Sciatic nerve (tissue), 2 donors: ENCODE measurements at places on chromosomes 3 and 15. TPM values are rescaled to one million over a fixed set of nuclear protein-coding genes. Genes with fewer than 3 reads are reported as not detected.

DNA sequence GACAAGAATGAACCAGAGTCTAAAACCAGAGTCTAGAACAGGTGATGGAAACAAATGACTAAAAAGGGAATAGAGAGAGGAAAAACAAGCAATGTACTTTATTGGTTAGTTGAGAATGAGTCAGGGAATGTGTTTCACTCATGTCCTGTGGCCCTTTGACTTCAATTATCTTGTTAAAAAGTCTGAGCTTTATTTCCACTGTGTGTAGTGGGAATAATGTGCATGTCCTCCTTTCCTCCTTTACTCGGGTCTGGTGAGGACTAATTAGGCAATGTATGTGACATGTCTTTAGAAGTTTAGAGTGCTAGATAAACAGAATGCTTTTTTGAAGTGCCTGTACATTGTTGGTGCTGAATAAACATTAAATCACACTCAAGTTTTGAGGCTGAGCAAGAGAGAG, 21.3 kb downstream of the LSAMP start:
- DNase-seq: no peak

DNA sequence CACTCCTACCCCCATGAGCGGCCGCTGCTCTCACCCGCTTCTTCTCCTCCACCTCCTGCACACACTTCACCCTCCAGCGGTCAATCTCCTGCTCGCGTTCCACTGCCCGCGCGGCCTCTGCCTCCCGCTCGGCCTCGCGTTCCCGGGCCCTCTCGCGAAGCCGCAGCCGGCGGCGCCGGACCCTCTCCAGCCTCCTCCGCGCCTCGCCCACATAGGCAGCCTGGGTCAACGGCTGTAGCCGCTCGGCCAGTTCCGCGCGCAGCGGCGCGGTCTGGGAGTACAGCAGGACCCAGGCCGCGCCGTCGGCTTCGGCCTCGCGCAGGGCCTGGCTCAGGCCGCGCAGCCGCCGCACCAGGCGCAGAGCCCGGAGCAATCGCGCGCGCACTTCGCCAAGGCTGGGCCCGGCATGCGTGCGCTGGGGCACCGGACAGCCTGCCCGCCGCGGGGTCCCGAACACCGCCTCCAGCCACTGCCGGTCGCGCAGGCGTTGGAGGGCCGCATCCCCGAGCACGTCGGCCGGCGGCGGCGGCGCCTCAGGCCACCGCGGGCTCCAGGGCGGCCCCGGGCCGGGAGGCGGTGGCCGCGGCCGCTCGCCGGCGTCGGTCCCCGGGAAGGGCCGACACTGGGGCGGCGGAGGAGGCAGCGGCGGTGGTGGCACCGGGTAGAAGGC, 595 bp downstream of the PDCD7 start:
- DNase-seq: peak; percentile 60

The CIDEC gene
- 13.6 TPM for total RNA-seq

- no peak for DNase-seq
Observed at GRCh38 chr3:13842226-13842625, 37.6 kb downstream of the WNT7A start.

GRCh38 chr3:49937090-49937489, 2.9 kb upstream of the RBM6 start:
- DNase-seq: no peak

DNA sequence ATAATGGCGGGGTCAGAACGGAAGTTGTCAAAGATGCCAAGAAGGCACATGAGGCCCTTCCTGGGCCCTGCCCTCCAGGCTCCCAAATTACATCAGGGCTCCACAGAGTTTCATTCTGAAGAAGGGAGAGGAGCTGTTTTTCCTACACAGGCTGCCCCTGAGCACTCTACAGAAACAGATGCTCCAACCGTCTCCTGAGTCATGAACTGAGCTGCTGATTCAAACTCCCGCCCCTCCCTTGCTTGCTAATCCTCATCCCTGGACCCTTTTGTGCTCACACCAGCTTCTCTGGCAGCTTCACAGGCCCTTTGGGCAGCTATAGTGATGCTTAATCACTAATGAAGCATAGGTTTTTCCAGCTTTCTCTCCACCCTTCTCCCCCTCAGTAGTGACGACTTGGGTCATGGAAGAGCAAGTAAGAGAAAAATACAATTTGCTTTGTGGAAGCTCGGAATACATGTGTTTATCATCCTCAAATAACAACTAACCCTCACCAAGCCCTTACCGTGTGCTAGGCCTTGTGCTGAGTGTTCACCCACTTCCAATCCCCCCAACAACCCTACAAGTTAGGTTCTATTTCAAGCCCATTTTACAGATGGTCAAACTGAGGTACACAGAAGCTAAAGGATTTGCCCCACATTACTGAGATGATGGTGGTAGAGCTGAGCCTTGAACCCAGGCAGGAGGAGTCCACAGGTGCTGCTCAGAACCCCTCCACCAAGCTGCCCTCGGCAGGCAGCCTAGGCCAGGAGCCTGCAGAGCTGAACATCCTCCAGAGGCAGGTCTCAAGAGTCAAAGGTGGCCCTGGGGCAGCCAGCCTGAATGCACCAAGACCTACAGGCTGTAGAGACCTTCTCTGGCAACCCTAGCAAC, 21.9 kb downstream of the MEGF11 start:
- DNase-seq: no peak

GRCh38 chr3:38030126-38031021, 932 bp upstream of the PLCD1 start:
- peak; percentile 64 for DNase-seq

DNA sequence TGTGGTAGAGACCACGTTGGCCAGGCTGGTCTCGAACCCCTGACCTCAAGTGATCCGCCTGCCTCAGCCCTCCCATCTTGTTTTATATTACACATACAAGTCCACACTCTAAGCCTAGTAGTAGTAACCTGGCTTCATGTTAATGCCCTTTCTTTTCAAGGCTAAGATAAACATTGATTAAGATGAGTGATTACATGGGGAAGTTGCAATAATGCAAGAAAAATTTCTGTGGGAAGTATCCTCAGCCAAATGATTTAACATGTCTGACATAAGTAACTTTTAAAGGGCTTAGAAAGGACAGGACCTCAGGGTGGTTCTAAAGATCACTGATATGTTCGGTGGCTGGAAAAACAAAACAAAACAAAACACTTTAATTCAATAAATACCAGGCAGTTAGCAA, 72.1 kb downstream of the SFMBT1 start:
- DNase-seq: no peak

DNA sequence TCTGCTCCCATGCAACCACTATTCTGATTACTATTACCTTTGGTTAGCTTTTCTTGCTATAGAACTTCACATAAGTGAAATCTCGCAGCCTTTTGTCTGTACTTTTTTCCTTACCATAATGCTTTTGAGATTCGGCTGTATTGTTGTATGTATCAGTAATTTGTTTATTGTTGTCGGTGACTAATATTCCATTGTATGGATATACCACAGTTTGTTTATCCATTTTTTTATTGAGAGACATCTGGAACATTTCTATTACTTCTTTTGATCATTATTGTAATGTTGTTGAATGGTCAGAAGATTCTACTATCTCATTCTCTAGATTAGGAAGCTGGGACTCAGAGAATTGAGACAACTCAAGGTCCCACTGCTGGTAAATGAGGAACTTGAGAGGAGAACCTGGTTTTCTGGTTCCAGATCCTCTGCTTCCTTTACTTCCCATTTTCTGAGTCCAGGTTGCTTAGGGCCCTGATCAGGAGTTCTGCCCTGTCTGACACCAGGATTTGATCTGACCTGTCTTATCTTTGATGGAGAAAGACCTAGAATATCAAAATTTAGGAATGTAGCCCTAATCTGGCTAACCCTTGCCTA, 18.2 kb upstream of the SPTSSB start:
- no peak for DNase-seq

The TNIK gene
- total RNA-seq: 9.5 TPM

GRCh38 chr3:102511639-102512038, 76.8 kb downstream of the ZPLD1 start:
- no peak for DNase-seq

The FAN1 gene
- total RNA-seq: 18.9 TPM

- no peak for DNase-seq
Observed at GRCh38 chr15:48358229-48359152, 27.3 kb downstream of the DUT start.

DNA sequence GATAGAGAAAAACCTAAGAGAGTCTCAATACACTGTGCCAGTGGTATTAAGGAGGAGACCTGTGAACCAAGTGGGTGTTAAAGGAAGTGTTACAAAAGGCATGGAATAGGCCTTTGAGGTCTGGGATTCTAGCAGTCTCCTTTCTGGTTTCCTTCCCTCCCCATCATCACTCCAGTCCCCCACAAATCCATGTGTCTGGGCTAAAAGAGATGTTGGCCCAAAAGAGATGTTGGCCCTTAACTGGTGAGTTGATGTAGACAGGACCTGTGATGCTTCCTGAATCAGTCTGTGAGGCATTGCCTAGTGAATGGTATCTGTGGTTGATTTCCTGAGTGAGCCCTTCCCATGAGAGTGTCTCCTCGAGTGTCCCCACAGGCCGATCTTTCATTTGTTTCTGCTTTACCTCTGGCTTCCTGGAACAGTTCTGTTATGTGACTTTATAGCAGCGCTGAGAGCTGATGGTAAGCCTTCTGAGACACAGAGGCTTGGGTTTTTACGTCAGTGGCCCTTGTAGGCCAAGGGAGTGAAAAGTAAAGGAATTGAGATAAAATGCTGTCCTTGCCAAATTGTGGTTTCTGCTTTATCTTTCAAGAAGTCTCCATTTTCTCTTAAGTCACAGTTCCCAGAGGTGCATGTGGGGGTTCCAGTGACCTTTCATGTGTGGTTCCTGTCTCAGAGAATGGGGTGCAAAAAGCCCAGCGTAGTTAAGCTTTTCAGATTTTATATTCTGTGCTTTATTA, 87.8 kb downstream of the KLHL25 start:
- DNase-seq: no peak

DNA sequence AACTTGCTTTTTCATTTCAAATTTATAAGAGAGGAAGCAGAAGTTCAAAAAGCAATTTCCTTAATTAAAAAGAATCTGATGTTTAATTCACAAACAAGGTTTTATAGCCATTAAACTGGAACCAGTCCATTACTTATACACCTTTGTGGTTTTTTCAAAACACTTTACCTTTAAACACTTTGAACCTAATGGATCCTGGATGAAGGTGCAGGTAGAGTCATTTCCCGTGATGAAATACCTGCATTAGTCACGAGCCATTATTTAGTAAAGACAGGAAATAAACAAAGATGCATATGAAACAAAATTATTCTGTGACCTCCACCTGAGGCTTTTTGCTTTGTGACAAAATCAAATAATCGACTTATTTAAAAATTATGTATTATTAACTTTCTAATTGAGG, 341.7 kb upstream of the UBE2E2 start:
- no peak for DNase-seq

The GPR87 gene
- not detected for total RNA-seq

GRCh38 chr3:24220859-24221657, 273.6 kb downstream of the THRB start:
- no peak for DNase-seq

- DNase-seq: no peak
Observed at GRCh38 chr3:112366522-112366921, 33.6 kb downstream of the CD200 start.

The CTXND1 gene
- total RNA-seq: 6.3 TPM

The BLM gene
- total RNA-seq: 0.85 TPM

GRCh38 chr15:57189466-57189865, 186.8 kb upstream of the CGNL1 start:
- DNase-seq: no peak

The ILDR1 gene
- total RNA-seq: not detected

GRCh38 chr3:129036222-129037092, 24.1 kb upstream of the GP9 start:
- DNase-seq: no peak

The C2CD4A gene
- not detected for total RNA-seq

The STAC gene
- 4.4 TPM for total RNA-seq

- no peak for DNase-seq
Observed at GRCh38 chr3:104388619-104389018, 978.1 kb upstream of the ALCAM start.

The ITIH3 gene
- 22.0 TPM for total RNA-seq

The CCPG1 gene
- 90.6 TPM for total RNA-seq

GRCh38 chr15:84590406-84590805, 10.4 kb upstream of the ZSCAN2 start:
- DNase-seq: no peak

DNA sequence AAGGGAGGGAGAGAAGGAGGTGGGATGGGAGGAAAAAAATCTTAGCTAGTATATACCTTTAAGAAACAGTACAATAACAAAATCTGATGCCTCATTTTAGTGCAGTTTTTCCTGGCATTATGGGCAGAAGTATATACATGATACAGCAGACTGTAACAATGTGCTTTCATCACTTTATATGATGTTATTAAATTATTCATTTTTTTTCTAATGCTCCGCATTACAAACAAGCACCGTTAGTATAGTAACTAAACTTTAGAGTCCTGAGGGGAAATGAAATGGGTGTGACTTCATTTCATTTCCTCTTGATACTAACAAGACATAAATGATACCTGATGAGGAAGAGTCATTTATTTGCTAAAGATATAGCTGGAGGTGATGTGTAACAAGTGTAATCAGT, 325.3 kb downstream of the ZNF385D start:
- DNase-seq: no peak

GRCh38 chr3:152823173-152823572, 11.8 kb upstream of the P2RY1 start:
- DNase-seq: no peak

The ST3GAL6 gene
- total RNA-seq: 25.1 TPM

DNA sequence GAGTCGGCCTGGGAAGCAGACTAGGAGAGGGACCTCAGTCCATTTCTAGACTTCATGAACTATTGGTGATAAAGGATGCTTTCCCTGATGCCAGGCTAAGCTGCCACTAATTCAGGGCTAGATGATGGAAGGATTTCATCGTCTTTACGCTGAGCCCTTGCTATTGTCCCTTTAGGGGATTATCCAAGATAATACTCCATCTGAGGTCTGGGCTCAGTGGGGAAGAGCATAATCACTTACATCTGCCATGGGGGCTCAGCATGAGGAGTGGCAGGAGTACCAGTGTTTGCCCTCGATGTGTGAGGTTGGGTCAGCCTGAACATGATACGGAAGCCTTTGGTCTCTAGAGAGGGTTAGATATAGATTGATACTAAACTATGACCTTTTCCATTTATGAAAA, 47.3 kb downstream of the PTPRG start:
- DNase-seq: no peak

The ZPLD1 gene
- total RNA-seq: not detected

- DNase-seq: no peak
Observed at GRCh38 chr3:71316066-71316777, 267.3 kb downstream of the FOXP1 start.
